ENCODE measurements at places on chromosomes 4 and X.

GRCh38 chr4:87092389-87093141, 127.9 kb downstream of the KLHL8 start:
- peak; percentile 23 for DNase-seq

- DNase-seq = no peak
Observed at GRCh38 chr4:41221850-41222645, 7.7 kb upstream of the APBB2 start.

- DNase-seq = no peak
Observed at GRCh38 chrX:54964766-54965497, 29.1 kb downstream of the PFKFB1 start.

DNA sequence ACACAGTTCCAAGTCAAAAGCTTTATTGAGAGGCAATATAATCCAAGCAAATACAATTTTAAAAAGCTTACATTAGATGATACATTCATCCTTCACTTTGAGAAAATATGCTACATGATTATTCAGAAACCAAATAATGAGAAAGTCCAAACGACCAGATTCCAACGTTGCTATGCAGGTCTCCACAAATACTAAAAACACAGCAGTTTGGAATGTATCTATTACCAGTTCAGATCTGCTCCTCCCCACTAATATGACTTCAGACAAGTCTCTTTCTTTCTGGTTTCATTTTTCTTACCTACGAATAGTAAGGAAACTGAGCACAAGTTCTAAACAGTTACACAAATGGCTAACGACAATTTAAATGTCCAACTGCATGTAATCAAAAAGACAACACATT, 9.5 kb downstream of the NAF1 start:
- no peak for DNase-seq

GRCh38 chr4:39881789-39882188, 95.9 kb downstream of the PDS5A start:
- no peak for DNase-seq

DNA sequence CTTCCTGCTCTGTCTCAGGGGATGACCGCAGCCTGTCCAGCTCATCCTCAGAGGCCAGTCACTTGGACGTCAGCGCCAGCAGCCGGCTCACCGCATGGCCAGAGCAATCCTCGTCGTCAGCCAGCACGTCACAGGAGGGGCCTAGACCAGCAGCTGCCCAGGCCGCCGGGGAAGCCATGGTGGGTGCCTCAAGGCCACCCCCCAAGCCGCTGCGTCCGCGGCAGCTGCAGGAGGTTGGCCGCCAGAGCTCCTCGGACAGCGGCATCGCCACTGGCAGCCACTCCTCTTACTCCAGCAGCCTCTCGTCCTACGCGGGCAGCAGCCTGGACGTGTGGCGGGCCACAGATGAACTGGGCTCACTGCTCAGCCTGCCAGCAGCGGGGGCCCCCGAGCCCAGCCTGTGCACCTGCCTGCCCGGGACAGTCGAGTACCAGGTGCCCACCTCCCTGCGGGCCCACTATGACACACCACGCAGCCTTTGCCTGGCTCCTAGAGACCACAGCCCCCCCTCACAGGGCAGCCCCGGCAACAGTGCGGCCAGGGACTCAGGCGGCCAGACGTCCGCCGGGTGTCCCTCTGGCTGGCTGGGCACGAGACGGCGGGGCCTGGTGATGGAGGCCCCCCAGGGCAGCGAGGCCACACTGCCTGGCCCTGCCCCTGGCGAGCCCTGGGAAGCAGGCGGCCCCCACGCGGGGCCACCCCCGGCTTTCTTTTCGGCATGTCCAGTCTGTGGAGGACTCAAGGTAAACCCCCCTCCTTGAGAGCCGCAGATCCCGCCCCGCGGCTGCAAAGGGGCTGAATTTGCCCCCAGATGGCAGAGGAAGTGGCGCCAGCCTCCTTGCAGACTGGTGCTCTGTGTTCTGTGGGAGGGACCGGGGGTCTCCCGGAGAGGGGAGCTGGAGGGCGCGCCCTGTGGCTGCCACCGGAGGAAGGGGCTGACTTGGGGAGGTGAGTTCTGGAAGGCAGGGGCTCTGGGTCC, 29.9 kb downstream of the DOK7 start:
- no peak for DNase-seq

DNA sequence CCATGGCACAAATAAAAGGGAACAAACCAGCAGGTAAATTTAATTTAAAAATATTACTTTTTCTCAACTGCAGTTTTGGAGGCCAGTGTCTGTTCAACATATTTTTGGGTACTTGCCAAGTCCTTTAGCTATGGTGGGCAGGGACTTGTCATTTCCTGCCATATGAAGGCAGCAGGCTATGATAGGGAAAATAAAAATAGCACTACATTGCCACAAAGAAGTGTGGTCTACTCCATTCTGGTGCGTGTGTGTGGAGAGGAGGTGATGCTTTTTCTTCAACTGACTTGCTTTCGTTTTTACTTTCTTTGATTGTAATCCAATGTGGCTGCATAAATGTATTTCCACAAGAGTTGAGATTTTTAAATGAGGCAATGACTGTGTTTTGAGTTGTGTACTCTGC, 17.2 kb downstream of the GPR174 start:
- peak; percentile 37 for DNase-seq

GRCh38 chr4:87490664-87491369, 38.4 kb downstream of the SPARCL1 start:
- DNase-seq = no peak

DNA sequence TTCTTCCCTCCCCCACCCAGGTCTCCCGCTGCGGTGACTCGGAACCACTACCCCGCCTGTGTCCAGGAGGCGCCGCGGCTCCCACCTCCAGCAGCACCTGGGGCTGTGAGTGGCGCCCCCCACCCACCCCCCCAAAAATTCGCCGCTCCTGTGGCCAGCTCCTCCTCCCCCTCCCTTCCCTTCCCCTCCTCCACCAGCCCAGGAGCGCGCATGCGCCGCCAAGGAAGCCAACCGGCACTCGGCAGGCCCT, 278 bp downstream of the CLOCK start:
- DNase-seq = no peak

GRCh38 chr4:92307181-92307580, 3.4 kb downstream of the GRID2 start:
- no peak for DNase-seq

DNA sequence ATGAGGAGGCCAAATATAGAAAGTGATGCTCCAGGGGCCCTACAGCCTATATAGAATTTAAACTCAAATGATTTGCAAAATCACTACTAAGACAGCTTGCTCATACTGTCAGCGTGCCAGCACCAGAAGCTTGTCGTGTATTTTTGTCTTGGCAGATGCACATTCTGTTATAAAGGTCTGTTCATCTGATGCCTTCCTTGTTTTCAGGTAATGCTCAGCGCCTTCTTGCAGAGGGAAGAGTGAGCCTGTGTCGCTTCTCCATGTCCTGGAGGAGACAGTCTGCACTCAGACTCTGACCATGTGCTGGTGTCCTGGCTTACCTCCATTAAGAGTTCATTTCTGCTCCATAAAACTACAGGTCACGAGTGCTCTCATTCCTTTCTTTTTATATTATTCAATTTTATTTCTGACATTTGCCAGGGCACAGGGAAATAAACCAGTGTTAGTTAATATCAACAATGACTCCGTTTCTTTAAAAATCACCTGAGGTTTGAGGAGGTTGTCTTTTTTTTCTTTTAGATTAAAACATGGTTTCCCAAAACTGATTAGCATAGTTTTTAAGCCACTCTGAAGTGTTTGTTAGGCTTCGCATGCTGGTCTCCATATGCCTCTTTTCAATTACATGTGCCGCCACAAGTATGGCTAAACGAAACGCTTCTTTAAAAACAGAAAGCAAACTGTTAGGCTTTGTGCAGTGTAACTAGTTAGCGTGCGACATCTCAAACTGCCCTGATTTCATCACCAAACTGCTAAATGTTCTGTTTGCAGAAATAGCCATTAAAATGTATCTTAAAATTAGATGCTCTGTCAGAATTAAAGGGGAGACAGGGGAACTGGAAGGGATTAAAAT, 215.2 kb upstream of the GK2 start:
- DNase-seq = no peak

- no peak for DNase-seq
Observed at GRCh38 chr4:159193046-159193620, 90.3 kb downstream of the RAPGEF2 start.

DNA sequence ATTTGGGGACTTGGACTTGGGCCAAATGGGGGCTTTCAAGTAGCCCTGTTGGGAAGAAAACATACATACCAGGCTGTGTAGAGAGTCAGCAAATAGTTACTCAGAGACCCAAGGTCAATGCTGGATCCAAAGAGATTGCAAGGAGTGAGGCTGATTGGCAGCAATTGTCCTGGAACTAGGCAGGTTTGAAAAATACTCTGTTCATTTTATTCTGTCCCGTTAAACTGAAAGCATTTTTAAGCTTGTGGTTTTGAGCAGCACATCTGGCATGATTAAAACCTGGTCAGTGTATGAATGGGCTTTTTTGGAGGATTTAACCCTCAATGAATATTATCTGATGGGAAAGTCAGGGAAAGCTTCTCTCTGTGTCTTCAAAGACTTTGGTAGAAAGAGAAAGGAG, 294.3 kb upstream of the BOD1L1 start:
- no peak for DNase-seq

- no peak for DNase-seq
Observed at GRCh38 chr4:89582756-89583505, 254.0 kb downstream of the SNCA start.

GRCh38 chrX:6667048-6667768, 132.3 kb upstream of the VCX3A start:
- no peak for DNase-seq

DNA sequence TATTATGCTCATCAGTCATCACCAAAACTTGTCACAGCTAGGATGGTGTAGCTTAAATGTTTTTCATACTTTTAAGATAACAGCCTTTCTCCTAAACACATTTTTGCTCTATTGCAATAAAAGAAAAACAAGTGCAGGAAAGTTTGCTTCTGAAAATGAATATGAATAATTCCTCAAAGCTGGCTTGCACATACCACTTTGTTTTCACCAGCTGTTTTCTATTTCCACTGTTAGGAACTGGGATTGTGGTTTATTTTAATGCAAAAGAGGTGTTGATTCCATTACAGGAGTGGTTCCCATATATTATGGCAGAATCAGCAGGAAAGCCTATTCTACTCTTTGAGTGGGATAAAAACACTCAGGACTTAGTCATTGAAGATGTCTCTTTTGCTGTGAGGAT, 145.9 kb downstream of the PPA2 start:
- no peak for DNase-seq

- peak; percentile 67 for DNase-seq
Observed at GRCh38 chrX:118528071-118528737, 32.6 kb downstream of the DOCK11 start.

DNA sequence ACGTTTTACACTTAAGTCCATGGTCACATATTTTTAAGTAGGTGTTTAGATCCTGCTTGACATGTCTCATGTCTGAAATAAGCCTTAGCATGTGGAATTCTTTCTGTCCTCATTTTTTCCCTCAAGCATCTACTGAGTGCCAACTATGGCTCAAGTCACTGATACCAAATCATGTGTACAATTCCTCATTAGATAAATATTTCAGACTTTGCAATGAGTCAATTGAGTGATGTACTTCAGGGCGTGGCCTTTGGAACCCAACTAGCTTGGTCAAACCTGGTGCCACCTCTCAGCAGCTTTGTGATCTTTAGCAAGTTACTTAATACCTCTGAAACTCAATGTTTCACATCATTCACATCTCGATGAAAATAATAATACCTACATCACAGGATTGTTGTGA, 12.6 kb upstream of the JADE1 start:
- no peak for DNase-seq

DNA sequence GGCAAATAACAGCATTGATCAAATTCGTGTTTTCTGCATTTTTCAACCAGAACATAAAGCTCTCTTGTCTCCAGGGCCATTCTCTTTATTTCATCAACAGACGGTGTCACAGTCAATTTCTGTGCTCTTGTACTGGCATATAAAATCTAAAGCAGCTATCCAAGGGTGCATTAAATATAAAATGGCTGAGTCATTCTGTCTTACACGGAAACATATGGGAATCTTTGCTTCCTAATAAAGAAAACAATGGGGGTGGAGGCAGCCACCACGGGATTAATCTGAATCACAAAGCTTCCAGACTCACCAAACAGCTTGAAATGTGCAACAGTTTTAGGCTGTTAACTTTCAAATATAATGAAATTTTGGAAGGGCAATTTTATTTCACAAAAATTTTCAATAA, 132.6 kb downstream of the IL15 start:
- DNase-seq = no peak

DNA sequence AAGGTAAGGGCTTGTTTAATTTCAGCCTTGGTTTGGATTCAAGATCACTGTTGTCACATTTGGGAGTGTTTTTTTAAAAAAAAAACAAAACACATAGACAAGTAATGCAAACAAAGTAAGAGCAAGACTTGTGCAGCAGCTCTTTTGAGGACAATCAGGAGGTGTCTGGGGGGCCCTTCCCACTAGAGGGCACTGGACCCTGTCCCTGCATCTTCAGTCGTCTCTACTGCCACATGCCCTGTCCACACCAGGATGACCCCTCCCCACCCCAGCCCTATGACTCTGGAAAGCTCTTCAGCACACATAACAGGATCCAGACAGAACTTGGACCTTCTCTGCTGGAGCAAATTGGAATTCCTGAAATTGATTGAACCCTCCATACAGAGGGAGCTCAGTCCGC, 71.0 kb downstream of the USP46 start:
- peak; percentile 31 for DNase-seq

- DNase-seq = peak; percentile 34
Observed at GRCh38 chr4:85474818-85475630, at the start of gene ARHGAP24. TSS of gene ARHGAP24 (plus strand) at chr4:85475150.

DNA sequence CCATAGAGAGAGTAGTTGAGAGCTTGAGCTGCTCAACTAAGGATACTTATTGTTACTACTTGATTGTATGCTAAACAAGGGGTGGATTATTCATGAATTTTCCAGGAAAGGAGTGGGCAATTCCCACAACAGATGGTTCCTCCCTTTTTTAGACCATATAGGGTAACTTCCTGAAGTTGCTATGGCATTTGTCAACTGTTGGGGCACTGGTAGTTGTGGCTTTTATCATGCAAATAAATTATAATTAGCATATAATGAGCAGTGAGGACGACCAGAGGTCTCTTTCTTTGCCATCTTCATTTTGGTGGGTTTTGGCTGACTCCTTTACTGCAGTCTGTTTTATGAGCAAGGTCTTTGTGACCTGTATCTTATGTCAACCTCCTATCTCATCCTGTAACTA, 1403.5 kb upstream of the PABPC4L start:
- DNase-seq = no peak

DNA sequence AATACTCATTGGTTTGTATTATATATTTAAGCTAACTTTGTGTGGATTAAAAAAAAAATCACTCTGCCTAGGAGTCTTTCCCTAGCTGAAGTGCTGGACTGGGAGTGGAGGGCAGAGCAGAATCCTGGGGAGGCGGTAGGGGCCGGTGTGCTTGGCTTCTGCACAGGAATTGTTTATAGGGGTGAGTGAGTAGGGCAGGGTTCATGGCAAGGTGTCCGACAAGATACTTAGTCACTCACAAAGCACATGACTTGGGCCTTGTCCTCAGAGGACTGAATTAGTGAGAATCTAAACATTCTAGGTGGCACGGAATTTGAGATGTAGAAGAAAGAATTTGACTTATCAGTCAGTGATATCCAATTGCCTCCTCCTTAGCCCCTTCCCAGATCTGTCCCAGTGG, 32.2 kb downstream of the FNIP2 start:
- DNase-seq = no peak

- no peak for DNase-seq
Observed at GRCh38 chrX:252244-252956, 28.8 kb upstream of the PLCXD1 start.

- DNase-seq = no peak
Observed at GRCh38 chrX:148732743-148733142, 232.3 kb downstream of the AFF2 start.

- DNase-seq = no peak
Observed at GRCh38 chr4:27692158-27692557, 831.5 kb downstream of the STIM2 start.
